GM04503 (cell line): ENCODE measurements at places on chromosomes 16 and 17.

DNA sequence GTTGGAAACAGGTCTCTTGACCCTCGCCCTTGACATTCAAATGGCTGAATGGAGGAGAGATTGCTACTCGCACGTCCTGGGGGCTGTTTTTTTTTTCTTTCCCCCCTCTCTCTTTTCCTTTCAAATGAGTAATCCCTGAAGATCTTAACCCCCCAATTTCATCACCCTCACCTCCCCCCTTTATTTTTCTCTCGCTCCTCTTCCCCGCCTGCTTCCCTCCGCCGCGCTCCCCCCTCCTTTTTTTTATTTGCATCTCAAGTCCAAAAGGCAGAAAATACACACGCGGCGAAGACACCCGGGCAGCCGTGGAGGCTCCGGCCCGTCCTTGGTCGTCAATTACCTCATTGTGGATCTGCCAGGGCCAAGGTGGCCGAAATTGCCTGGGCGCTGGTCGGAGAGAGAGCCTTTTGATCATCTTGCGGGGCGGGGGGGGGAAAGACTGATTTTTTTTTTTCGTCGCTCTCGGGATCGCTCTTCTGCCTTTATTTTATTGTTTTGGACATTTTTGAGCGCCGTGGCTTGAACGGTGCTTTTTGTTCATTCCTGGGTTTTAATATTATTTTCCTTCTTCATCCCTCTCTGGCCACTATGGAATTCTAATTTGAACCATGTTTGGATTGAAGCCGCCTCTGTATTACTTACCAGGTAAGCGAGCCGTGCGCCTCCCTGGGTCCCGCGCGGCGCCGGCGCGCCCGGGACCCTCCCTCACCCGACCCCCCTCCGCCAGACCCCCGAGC lies 57.2 kb upstream of the GSE1 start:
- no peak for DNase-seq

- no peak for DNase-seq
Observed at GRCh38 chr17:50425682-50426471, at the start of gene ACSF2. Gene ACSF2 (plus strand): TSS chr17:50426218. CDS start chr17:50426262, 44 bp downstream.

DNA sequence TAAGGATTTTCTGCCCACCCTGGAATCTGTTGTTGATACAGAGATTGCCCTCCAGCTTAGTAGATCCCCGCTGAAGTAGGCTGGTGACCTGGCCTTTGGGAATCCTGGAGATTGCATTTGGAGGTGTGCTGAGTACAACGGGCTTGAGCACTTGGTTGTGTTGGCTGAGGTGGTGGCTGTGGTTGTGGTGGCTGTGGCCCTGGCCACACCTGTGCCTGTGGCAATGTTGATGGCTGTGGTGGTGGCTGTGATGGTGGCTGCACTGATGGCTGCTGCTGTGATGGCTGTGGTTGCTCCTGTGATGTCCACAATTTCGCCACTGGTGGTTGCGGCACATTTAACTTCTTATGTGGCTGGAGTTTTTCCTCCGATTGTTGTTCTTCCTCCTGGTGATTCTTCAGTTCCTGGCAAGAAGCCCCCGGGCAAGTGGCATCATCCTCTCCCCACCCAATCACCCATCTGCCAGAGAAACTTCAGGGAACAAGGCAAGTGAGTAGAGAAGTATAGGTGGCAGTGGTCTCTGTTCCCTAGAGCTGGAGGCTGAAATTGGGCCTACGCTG lies 4.2 kb downstream of the CCDC200 start:
- DNase-seq = no peak

DNA sequence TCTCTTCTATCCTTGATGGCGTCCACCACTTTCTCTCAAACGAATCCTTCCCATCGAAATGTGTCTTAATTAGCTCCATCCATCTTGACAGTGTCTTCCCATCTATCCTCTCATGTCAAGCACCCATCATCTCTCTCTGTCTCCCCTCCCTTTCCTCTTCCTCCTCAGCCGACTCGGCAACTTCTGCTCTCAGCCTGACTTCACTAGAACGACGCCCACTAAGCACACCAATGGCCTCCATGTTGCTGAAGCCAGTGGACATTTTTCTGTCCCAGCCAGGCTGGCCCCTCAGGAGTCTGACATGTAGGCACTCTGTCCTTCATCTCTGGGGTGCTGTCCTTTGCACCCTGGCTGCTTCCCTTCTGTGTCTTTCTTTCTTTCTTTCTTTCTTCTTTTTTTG lies 2.5 kb upstream of the SPATA20 start:
- DNase-seq = no peak

DNA sequence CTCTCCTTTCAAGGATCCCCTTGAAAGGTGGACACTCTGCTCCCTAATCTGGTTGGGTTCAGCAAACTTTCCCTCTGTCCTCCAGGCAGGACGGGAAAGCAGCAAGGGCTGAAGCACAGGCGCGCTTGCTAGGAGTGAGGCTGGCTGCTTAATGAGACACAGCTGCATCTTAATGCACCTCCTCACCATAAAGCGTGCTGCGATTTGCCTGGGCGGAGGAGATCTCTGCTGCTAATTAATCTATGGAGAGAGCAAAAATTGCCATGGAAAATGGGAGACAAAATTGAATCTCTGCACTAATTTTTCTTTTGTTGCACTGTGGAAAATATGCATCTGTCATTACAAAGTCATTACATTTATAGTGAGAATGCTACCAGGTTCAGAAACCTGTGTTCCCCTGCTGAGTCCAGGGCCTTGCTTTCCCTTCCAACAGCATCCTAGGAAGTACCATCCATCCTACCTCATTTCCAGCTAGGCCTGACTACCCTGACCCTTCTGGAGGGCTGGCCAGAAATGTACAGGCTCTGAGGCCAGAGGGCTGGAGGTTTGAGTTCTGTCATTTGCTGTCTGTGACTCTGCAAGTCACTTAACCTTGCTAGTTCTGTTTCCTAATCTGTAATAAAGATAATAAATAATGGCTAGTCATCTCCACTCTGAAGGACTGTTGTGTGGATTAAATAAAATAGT lies 43.5 kb upstream of the BCAR1 start:
- no peak for DNase-seq

GRCh38 chr17:32484041-32484461 lies 2.7 kb upstream of the CDK5R1 start:
- no peak for DNase-seq

DNA sequence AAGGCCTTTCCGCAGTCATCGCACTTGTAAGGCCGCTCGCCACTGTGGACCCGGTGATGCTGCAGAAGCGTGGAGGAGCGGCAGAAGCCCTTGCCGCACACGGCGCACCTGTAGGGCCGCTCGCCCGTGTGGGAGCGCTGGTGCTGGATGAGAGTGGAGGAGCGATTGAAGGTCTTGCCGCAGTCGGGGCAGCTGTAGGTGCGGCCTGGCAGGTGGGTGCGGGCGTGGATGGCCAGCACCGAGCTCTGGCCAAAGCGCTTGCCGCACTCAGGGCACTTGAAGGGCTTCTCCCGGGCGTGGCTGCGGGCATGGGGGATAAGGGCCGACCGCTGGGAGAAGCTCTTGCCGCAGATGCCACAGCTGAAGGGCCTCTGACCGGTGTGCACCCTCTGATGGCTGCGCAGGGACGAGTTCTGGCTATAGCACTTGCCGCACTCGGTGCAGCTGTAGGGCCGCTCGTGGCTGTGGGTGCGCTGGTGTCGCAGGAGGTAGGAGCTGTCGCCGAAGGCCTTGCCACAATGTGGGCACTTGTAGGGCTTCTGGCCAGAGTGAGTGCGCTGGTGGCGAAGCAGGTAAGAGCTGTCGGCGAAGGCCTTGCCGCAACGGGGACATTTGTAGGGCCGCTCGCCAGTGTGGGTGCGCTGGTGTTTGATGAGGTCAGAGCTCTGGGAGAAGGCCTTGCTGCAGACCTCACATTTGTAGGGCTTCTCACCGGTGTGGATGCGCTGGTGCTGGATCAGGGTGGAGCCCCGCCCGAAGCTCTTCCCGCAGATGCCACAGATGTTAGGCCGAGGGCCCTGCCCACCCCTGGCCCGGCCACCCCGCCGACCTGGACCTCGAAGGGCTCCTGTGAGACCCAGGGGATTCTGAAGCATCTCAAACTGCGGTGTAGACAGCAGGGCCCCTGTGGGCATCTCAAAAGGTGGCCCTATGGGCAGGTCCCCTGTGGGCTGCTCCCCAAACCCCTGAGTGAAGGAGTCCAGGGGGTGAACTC lies 1.5 kb downstream of the ZNF768 start:
- no peak for DNase-seq

GRCh38 chr17:12900474-12900873 lies 111.2 kb downstream of the ARHGAP44 start:
- DNase-seq = no peak

GRCh38 chr16:68076560-68076959 lies 8.6 kb upstream of the NFATC3 start:
- no peak for DNase-seq

DNA sequence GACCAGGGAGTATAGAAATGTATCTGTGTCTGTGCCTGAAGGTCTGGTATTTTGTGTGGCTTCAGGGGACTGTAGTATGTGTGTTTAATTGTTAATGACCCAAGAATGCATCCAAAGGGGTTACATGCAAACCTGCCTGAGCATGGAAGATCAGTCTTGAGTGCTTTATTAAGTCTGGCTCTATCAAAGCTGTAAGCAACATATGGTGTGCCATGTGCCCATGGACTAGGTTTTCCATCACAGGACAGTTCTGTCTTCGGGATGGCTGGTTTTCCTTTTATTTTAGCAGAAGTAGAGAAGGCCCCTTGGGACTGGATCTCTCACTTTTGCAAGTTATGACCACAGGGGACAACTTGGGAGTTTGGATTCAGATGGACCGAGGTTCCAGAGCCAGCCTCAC lies 18.2 kb downstream of the RBFOX1 start:
- DNase-seq = no peak

DNA sequence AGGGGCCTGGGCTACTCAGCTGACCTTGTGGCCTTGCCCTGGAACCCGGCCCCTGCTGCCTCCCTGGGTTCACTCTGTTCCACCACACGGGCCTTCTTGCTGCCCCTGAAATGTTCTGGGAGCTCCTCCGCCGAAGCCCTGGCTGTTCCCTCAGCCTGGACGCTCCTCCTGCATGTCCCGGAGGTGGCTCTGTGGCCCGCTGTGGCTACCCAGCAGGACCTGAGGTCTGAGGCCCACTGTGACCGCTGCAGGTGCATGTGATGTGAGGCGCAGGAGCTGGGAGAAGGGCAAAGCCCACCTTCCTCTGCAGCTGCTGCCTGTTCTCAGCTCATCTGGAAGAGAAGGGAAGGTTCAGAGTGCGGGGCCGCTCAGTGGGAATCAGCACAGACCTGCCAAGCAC lies 38.9 kb upstream of the ACSF3 start:
- DNase-seq = no peak

GRCh38 chr17:49910094-49910857 lies 58.7 kb upstream of the DLX4 start:
- DNase-seq = no peak

DNA sequence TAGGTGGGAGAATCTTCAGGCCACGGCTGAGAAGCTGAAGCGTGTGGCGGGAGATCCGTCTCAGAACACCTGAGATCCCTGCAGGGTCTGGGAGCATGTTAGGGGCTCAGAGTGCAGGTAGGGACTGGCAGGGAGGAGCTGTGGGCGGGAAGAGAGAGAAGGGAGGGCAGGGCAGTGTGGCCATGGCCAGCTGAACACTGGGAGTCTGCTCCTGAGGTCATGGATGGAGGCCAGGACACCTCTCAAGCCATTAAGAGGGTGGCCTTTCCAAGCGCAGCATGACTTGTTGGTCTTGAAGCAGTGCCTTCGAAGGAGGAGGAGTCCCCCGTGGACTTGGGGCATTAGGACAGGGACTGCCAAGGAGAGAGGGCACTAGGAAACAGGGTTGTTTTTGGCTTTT lies 23.7 kb downstream of the NAA60 start:
- DNase-seq = no peak

GRCh38 chr16:15847611-15848175 lies 9.1 kb downstream of the MYH11 start:
- no peak for DNase-seq

GRCh38 chr16:27645396-27645795 lies 95.5 kb downstream of the KATNIP start:
- no peak for DNase-seq

DNA sequence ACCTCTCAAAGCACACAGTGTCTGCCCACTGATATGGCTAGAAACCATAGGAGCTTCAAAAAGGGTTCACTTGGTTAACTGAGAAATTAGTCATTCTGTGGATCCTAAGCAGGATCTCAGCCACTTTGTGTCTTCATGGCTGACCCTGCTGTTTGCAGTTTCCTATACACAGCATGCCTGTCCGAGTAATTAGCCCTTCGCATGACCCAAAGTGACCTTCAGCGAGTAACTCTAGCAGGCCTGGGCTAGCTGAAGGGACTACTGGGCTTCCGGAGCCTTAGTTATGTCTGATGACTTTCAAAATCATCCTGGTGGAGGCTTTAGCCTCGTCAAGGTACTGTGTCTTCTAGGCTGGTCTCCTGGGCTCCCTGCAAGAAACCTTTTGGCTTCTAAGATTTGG lies 28.9 kb upstream of the FBXW10B start:
- no peak for DNase-seq

DNA sequence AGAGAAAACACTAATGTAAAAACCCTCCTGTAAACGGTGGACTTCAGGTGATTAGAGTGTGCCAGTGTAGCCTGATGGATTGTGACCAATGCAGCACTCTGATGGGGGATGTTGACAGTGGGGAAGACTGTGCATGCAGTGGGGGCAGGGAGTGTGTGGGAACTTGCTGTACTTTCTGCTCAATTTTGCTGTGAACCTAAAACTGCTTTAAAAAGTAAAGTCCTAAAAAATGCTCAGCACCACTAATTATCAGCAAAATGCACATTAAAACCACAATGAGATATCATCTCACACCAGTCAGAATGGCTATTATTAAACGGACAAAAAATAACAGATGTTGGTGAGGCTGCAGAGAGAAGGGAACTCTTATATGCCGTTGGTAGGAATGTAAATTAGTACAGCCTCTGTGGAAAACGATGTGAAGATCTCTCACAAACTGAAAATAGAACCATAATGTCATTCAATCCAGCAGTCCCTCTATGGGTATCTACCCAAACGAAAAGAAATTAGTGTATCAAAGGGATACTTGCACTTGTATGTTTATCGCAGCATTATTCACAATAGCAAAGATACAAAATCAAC lies 9.7 kb upstream of the ULK2 start:
- no peak for DNase-seq

DNA sequence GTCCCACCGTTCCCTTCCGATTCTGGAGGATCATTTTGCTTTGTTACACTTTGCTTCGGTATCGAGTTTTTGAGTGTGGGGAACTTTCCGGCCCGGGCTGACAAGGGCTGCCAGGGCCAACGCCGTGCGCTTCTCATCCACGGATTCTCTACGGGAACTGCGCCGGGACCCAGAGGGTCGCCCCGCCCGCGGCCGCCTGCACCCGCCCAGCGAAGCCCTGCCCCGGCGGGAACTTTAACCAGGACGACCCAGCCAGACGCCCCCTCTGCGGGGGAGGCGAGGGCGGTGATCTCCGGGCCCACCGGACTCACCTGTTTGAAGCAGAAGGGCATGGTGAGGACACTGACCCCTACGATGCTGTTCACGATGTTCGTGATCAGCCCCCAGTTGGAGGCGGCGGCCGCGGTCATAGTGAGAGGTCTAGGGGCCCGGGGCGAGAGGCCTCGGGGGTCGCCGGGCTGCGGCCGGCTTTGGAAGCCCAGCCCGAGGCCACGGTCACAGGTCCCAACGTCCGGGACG lies 536 bp downstream of the SLC38A10 start:
- no peak for DNase-seq
